ENCODE measurements at places on chromosomes 7 and 10.

DNA sequence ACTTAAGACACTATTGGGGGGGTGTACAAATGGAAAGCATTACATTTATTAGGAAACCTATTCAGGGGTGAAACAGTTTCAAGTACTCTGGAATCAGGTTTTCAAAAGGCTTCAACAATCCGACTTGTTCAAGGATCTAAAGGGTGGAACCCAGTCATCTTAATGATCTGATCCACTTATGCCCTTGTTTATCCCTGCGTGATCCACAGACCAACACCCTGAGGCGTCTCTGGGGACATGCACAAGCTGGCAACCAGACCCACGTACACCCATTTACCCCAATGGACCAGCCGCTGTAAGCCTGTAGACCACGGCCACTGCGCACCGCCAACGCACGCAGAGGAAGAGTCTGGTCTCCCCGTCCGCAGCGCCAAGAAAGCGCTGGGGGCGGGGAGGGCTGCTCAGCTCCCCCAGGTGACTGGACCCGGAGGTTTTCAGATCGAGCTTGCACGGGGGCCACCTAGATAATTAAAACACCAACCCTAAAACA is 13.4 kb downstream of the HNRNPF start:
- DNase-seq: no peak

- DNase-seq: no peak
These were observed 8.6 kb downstream of the AOC1 start for GRCh38 chr7:150860978-150861295.

GRCh38 chr7:112161253-112162141 is 44.7 kb downstream of the DOCK4 start:
- DNase-seq: no peak

- no peak for DNase-seq
These were observed 116.3 kb downstream of the MLLT10 start for GRCh38 chr10:21650353-21650752.

- no peak for DNase-seq
These were observed 190.9 kb upstream of the LYZL2 start for GRCh38 chr10:30820261-30820991.

- no peak for DNase-seq
These were observed 10.6 kb downstream of the DNAJB9 start for GRCh38 chr7:108580298-108580697.

DNA sequence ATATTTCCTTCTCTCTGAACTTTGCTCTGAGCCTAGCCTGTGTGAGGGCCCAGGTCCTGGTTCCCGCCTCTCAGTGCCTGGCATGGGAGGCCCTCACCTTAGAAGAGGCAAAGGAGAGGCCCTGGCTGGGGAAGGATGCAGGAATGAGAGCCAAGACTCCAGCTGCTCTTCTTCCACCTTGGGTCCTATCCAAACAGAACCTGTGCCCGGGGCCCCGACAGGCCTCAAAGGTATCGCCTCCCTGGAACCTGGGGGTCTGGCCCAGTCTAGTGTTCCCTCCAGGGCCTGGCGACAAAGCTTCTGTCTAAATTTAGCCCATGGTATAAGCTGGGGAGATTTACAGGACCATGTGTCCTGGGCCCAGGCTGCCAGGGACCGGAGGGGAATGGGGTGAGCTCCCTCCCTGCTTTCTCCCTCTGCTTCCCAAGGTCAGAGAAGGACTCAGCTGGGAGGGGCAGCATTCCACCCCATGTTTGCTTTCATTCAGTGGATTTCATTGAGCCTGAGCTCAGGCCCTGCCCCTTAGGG is 12.0 kb upstream of the CRHR2 start:
- no peak for DNase-seq

GRCh38 chr7:140639366-140640053 is 1.1 kb downstream of the DENND2A start:
- DNase-seq: no peak

GRCh38 chr10:31622978-31623377 is 304.0 kb downstream of the ZEB1 start:
- no peak for DNase-seq

GRCh38 chr10:77737608-77738007 is 100.0 kb upstream of the KCNMA1 start:
- no peak for DNase-seq

DNA sequence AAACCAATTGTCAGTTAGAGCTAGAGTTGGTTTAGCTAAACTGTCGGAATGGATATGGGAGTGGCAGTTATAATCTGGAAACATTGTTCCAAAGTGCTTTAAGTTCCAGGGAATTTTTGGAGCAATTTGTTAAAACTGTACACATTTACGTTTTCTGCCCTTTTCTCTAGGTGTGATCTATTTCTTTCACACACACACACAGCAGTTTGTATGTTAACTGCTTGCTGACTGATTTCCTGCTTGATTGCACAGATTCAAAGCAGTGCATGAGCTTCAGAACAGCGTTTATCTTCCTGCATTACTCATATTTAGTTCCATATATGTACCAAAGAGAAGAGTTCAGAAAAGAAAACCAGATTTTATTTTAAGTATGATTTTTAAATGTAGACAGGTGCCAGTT is 57.9 kb downstream of the MGMT start:
- DNase-seq: no peak

DNA sequence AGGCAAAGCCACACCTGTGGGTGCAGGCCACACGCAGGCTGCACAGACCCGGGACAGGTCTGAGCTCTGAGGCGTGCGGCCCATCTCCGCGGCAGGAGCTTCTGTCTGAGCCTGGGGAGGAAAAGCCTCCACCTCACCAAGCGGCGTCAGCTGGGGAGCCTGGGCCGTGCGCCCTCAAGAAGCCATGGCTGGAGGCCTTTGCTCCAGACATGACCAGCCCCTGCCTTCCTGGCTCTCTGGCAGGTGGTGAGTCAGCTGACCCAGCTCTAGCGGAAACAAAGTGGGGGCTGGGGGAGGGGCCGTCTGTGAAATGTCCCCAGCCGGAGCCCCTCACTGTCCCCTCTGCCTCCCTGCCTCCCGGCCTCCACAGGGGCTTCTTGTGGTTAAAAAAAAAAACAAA is 12.5 kb downstream of the GPER1 start:
- no peak for DNase-seq

GRCh38 chr7:71843676-71844075 is 568.5 kb downstream of the CALN1 start:
- no peak for DNase-seq

DNA sequence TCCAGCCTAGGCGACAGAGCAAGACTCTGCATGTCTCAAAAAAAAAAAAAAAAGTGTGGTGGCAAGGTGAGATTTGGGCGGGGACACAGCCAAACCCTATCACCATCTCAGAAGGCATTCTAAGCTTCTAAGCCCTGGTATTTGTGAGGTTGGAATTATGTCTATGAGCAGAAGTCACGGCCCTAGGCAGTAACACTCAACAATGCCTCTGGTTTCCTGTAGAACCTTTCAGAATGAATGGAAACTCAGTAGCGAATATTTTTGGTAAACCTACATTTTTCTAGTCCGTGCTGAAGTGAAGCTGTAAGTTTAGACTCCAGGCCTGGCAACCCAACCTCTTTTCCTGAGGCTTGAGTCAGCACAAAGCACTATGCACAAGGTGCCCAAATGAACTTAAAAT is 88.3 kb downstream of the FAM107B start:
- DNase-seq: no peak

DNA sequence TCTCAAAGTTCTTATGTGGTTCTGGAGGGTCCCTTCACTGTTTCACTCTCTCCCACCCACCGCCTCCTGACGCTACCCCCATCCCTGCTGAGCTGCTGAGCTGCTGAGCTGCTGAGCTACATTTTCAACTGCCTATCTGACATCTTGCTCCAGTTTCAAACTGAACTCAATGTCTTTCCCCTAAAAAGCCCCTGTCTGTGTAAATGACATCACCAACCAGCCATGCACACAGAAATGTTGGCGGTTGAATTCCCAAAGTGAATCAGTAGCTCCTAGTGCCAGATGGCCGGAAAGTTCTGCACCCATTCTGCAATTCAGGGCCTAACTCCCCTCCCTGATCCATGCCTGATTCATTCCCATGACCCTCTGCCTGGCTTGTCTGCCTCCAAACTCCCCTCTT is 71.2 kb downstream of the WNT2 start:
- DNase-seq: no peak

- DNase-seq: no peak
These were observed 102.4 kb downstream of the OAT start for GRCh38 chr10:124316326-124316725.

GRCh38 chr10:103186128-103186527 is 6.9 kb downstream of the NT5C2 start:
- DNase-seq: no peak

DNA sequence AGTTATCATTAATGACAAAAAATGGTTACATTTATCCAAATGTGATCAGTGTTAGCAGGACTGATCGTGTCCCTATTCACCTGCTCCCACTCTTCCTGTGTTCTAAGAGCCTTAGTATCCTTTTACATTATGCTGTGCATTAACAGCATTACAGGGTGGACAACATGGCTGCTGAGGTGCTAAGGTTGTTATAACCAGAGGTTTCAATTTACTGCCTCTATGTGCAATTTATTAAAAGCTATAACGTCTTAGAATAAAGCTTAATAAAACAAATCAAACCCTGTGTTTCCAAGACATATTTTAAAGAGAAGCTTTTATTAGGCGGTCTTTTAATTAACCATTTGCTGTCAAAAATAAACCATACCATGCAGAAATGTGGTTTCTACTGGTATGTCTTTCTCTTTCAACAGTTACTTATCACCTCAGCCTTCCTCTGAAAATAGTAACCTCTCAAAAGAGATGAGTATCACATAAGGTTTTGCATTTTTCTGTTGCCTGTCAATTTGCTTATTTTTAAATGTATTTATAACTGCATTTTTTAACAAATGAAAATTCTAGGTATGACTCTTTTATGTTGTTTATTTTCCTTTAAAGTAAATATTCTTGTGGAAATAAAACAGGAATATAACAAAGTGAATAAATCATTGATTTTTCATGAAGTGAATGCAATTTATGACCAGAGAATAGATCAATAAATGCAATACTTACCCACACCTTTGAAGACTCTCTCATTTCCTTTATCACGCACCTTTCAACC is 849.8 kb upstream of the SORCS1 start:
- DNase-seq: no peak

DNA sequence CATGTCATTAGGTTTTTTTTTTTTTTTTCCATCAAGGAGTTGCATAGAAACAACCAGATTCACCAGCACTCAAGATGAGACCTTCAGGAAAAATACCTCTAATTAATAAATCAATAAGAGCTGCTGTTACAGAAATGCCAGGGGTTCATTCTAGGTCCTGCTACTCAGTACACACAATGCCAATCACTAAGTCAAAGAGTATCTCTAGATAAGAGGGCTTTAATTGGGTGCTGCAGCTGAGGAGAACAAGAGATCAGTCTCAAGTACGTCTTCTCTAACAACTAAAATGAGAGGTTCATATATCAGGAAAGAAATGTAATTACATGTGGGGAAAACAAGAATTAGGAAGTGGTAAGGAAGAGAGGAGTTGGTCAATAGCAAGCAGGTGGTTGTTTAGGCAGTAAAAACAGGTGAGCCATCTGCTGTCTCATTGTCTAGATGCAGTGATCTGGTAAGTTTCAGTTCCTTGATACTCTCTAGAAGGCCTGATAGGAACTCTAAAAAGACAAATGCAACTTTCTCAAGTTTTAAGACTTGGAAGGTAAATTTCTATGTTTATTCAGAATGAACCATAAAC is 272.9 kb upstream of the ZWINT start:
- no peak for DNase-seq

GRCh38 chr10:36711361-36711760 is 414.0 kb upstream of the ANKRD30A start:
- DNase-seq: no peak

GRCh38 chr7:73715648-73716317 is 3.7 kb downstream of the STX1A start:
- DNase-seq: no peak

DNA sequence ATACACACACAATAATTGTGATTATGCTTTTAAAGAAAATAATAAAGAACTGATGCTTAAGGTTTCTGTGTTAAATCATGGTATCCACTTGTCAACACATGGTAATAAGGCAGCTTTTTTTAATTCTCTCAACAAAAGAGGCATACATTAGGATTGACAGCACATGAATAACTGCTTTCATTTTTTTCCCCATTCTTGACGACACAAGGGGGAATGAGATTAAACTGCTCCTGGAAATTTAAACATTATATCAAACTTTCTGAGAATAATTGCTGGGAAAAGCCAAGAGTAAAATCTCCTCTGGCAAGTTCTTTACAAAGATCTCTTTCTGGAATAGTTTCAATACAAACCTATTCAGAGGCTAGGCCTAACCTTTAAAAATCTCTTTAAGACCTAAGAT is 99.0 kb upstream of the GPR22 start:
- DNase-seq: no peak

DNA sequence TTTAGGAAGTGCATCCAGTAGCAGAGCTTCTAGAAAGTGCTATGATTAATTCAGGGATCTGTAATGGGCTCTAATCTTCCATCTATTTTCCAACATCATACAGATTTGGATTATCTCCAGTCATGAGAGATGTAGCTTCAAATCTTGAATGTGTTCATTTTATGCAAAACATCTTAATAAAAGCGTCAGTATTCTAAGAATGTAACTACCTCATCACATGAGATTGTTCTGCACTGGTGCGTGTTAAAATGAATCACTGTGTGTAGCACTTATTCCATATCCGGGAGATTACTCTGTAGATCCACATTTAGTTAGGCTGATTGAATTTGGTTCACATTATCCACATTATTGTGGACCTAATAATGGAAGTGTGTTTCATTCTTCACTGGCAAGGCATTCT is 344.9 kb upstream of the CHRM2 start:
- DNase-seq: no peak

DNA sequence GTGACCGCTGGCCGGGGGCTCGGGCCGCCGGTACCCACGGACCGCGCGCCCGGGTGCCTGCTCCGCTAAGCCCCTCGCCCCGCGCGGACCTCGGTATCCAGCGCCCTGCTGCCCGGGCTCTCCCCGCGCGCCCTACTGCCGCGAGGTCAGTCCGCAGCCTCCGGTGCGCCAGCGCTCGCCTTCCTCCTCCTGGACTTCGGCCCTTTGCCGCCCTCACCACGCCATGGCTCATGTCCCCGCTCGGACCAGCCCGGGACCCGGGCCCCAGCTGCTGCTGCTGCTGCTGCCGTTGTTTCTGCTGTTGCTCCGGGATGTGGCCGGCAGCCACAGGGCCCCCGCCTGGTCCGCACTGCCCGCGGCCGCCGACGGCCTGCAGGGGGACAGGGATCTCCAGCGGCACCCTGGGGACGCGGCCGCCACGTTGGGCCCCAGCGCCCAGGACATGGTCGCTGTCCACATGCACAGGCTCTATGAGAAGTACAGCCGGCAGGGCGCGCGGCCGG is 483 bp downstream of the GDF10 start:
- DNase-seq: no peak

- DNase-seq: no peak
These were observed 67.2 kb downstream of the SKIDA1 start for GRCh38 chr10:21458126-21458871.

- no peak for DNase-seq
These were observed 538.7 kb upstream of the MGMT start for GRCh38 chr10:128928231-128928836.

DNA sequence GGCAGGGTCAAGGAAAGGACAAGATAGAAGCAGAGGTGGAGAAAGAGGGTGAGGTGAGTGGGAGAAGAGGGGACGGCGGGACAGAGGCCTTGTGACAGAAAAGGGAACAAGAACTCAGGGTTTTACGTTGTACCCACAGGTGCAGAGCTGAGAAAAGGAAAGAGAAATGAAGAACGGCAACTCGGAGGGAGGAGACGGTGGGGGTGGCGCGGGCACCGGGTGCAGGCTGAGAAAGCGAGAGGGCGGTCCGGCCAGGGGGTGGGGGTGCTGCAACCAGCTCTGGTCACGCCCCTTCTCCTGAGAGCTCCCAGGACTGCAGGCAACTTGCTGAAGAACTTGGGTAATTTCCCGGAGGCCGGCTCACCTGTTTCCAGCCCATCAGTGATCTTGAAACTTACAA is 65.3 kb downstream of the CARD11 start:
- DNase-seq: peak; percentile 30

- no peak for DNase-seq
These were observed 203.1 kb upstream of the PTN start for GRCh38 chr7:137546671-137547070.
